Breast epithelium (tissue), 4 donors: ENCODE measurements at places on chromosomes 4 and X.

DNA sequence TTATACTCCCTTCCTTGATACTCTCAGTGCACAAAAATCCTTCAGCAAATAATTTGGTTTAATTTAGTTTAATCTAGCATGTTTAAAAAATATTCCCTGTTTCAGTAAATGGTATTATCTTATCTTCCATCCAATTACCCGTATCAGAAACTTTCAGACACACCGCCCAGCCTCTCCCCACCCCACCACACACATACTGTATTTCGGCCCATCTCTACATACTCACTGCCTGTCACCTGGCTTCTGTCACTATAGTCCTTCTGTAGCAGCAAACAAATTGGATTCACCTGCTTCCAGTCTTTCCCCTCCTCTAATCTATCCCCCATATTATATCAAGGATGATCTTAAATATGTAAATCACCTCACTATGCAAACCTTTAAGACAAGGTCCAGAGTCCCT is 24.8 kb upstream of the GAB1 start:
- no peaks in the 10 kb centered on the region for H3K36me3 ChIP-seq
- no peaks in the 10 kb centered on the region for H3K4me1 ChIP-seq
- H3K27me3 ChIP-seq: no peaks in the 10 kb centered on the region
- no peak overlapping the region for H3K27ac ChIP-seq
- no peak for DNase-seq

GRCh38 chr4:151803246-151803645 is 42.4 kb upstream of the GATB start:
- H3K27ac ChIP-seq: no peak overlapping the region
- no peaks in the 10 kb centered on the region for H3K27me3 ChIP-seq
- no peak overlapping the region for H3K4me3 ChIP-seq
- H3K4me1 ChIP-seq: no peaks in the 10 kb centered on the region
- DNase-seq: no peak

- H3K27ac ChIP-seq: no peak overlapping the region
- H3K27me3 ChIP-seq: no peaks in the 10 kb centered on the region
- H3K36me3 ChIP-seq: no peaks in the 10 kb centered on the region
- no peaks in the 10 kb centered on the region for H3K4me1 ChIP-seq
- no peak overlapping the region for H3K4me3 ChIP-seq
These were observed 2.9 kb upstream of the CYBB start for GRCh38 chrX:37776987-37777325.

DNA sequence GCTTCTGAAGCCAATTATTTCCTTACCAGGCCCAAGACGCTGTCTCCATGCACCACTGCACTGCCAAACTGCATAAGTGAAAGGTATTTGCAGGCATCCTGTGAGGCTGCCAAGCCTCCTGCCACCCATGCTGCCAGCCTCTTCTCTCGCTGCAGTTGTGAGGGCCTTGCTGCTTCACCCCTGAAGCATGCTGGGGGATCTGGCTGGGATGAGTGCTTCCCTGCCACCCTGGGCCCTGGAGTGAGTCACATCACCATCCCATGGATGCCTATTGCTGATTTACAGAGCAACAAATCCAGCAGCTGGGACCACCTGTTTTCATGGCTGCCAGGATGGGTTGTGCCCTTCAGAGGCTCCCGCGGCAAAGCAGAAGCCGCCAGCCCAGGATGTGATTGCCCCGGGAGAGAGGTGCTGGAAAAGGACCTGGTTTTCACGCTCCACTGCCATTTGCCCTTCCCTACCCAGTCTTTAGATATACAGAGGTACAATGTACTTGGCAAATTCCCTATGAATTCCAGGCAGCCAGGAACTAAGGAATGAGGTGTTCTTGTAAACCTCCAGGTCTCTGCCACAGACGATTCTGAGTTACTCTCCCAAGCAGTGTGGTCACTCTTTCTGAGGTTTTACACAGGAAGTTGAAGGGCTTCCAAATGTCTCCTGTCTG is 41.5 kb upstream of the PTCHD1 start:
- no peak for DNase-seq
- H3K27ac ChIP-seq: no peak overlapping the region
- no peaks in the 10 kb centered on the region for H3K4me1 ChIP-seq
- H3K4me3 ChIP-seq: no peak overlapping the region
- peaks cover 18% of the 10 kb centered on the region for H3K27me3 ChIP-seq

DNA sequence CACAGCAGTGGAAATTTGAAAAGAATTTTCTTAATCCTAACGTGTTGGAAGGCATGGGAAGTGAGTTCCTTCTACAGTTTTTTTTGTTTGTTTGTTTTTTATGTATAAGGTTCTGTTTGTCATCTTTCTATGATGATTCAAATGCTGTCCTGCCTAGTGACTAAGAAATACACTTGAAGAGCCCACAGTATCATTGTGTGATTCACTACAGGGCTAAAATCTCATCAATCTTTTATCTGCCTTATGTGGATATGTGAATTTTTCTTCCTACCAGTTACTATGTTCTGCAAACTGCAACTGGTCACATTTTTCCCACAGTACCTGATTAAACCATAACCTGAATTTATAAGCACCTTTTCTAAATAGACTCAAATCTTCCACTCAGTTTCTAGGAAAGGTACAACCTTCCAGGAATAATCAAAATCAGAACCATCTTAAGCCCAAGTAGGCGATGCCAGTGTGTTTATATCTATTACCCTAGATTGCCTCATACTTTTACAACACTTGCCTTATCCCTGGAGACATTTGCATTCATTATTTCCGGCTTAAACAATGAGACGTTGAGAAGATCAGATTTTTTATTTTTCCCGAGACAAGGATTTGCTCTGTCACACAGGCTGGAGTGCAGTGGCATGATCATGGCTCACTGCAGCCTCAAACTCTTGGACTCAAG is 214.6 kb upstream of the GALNT7 start:
- H3K27me3 ChIP-seq: peaks cover 4% of the 10 kb centered on the region
- no peaks in the 10 kb centered on the region for H3K36me3 ChIP-seq
- no peak for DNase-seq
- no peak overlapping the region for H3K4me3 ChIP-seq
- no peaks in the 10 kb centered on the region for H3K4me1 ChIP-seq

DNA sequence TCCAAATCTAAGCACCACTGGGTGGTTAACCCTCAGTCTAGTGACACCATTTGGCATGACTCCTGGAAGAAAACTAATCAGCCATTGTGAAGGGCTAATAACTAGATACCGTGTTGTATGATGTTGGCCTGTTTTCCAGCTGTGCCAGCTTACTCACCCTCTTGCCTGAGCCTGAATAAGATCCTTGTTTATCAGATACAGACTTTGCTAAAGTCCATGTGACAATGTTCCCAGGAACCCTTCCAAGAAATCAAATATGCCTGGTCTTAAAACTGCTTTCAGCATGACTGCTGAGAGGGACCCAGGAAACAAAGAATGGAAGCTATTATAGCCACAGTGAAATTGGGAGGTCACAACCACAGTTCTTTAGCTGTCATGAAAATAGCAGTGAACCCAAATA is 640.8 kb upstream of the INTU start:
- no peaks in the 10 kb centered on the region for H3K36me3 ChIP-seq
- H3K27ac ChIP-seq: no peak overlapping the region
- H3K27me3 ChIP-seq: no peaks in the 10 kb centered on the region
- DNase-seq: no peak
- H3K4me3 ChIP-seq: no peak overlapping the region

- peaks cover 7% of the 10 kb centered on the region for H3K27me3 ChIP-seq
- no peak for DNase-seq
- H3K36me3 ChIP-seq: no peaks in the 10 kb centered on the region
- H3K4me3 ChIP-seq: no peak overlapping the region
- no peaks in the 10 kb centered on the region for H3K4me1 ChIP-seq
- no peak overlapping the region for H3K27ac ChIP-seq
These were observed 20.9 kb downstream of the APOOL start for GRCh38 chrX:85024562-85024961.

GRCh38 chrX:153411255-153411987 is at the start of gene ZFP92:
Gene ZFP92 (plus strand): TSS chrX:153411472. CDS start chrX:153418323, 6,851 bp downstream.
- H3K27me3 ChIP-seq: no peaks in the 10 kb centered on the region
- peak within 1 kb of the TSS; percentile 50 for H3K4me3 ChIP-seq
- no peaks in the 10 kb centered on the region for H3K36me3 ChIP-seq
- no peak within 1 kb of the TSS for H3K27ac ChIP-seq

DNA sequence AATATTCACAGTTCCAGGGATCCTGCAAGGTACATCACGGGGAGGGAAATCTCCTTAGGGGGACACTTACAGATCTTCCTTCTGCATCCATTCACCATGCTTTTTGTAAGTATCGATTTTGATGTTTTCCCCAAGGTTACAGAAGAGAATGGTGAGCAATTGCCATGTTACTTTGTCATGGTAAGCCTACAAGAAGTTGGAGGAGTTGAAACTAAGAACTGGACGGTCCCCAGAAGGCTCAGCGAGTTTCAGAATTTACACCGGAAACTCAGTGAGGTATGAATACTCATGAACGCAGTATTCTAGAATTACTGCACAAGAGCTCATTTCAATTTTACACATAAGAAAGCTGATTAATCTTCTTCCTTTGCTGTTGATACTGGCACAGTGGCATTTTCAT is 53.9 kb downstream of the LRP2BP start:
- no peak for DNase-seq
- H3K27me3 ChIP-seq: no peaks in the 10 kb centered on the region
- H3K4me1 ChIP-seq: no peaks in the 10 kb centered on the region
- no peaks in the 10 kb centered on the region for H3K36me3 ChIP-seq
- H3K27ac ChIP-seq: no peak overlapping the region

- peaks cover 14% of the 10 kb centered on the region for H3K27me3 ChIP-seq
- no peaks in the 10 kb centered on the region for H3K36me3 ChIP-seq
- DNase-seq: no peak
- no peaks in the 10 kb centered on the region for H3K4me1 ChIP-seq
- no peak overlapping the region for H3K4me3 ChIP-seq
These were observed 18.2 kb downstream of the PRDM8 start for GRCh38 chr4:80215449-80216052.

- DNase-seq: no peak
- no peaks in the 10 kb centered on the region for H3K4me1 ChIP-seq
- no peaks in the 10 kb centered on the region for H3K36me3 ChIP-seq
- no peak overlapping the region for H3K4me3 ChIP-seq
- no peaks in the 10 kb centered on the region for H3K27me3 ChIP-seq
- H3K27ac ChIP-seq: no peak overlapping the region
These were observed 124.1 kb upstream of the LIMCH1 start for GRCh38 chr4:41413670-41414411.

DNA sequence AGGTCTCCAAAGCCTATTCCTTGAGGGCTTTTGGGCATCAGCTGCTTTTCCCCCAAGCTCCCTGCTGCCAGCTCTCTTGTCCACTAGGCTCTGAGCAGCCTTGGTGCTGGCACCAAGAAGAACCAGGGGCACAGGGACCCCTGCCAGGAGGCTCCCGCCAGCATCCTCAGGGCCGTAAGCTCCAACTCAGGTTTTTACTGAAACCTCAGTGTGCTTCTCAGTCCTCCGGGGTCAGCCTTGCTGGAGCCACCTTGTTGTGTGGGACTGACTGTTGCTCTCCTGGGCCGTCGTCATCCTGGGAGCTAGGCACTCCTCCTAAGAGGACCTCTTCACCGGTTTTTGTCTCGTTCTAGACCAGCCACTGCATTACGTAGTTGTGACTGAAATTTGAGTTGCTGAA is 38.9 kb downstream of the NOP14 start:
- no peaks in the 10 kb centered on the region for H3K27me3 ChIP-seq
- H3K4me3 ChIP-seq: no peak overlapping the region
- H3K36me3 ChIP-seq: peaks cover 5% of the 10 kb centered on the region
- peak overlapping the region; percentile 23 for H3K27ac ChIP-seq
- no peak for DNase-seq

- no peak for DNase-seq
- H3K27ac ChIP-seq: no peak overlapping the region
- H3K4me3 ChIP-seq: no peak overlapping the region
- H3K4me1 ChIP-seq: no peaks in the 10 kb centered on the region
These were observed 10.9 kb upstream of the TBC1D14 start for GRCh38 chr4:6898763-6899162.

GRCh38 chrX:8848911-8849310 is 47.7 kb upstream of the FAM9A start:
- H3K4me3 ChIP-seq: no peak overlapping the region
- H3K36me3 ChIP-seq: no peaks in the 10 kb centered on the region
- no peak for DNase-seq
- no peak overlapping the region for H3K27ac ChIP-seq
- H3K4me1 ChIP-seq: no peaks in the 10 kb centered on the region

DNA sequence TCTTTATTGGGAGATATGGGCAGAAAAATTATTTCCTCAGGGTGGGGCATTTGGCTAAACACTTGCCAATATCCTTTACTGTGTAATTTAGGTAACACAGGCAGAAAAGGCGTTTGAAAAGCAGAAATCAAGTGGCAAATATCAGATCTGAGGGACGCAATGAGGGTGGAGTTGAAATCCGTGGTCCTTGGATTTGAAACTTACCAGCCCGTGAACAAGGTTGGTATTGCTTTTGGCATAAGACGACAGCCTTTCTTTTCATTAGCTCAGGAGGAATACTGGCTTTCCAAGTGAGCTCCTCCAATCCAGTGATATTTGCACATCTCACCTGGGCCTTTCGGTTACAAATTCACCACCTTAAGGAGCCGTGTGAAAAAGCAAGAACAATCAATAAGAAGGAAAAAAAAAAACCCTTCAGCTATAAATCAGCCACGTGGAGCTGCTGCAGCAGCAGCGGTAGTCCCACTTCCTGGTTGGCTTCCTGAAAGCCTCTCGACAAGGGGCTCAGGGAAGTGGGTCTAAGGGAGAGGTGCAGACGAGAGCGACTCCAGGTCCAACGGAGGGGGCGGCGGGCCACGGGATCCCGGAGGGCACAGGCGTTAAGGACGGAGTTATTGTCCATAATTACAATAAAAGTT is 734 bp upstream of the GALNT7 start:
- no peaks in the 10 kb centered on the region for H3K27me3 ChIP-seq
- no peaks in the 10 kb centered on the region for H3K36me3 ChIP-seq

GRCh38 chrX:145817331-145818185 is at the start of gene SLITRK2:
Gene SLITRK2 (plus strand): TSS chrX:145817829. CDS start chrX:145822426, 4,597 bp downstream.
- H3K4me1 ChIP-seq: no peaks in the 10 kb centered on the region
- no peaks in the 10 kb centered on the region for H3K27me3 ChIP-seq
- H3K4me3 ChIP-seq: peak within 1 kb of the TSS; percentile 38
- DNase-seq: no peak

- H3K4me1 ChIP-seq: no peaks in the 10 kb centered on the region
- no peaks in the 10 kb centered on the region for H3K36me3 ChIP-seq
- no peak overlapping the region for H3K27ac ChIP-seq
- DNase-seq: no peak
These were observed 345.3 kb upstream of the LCORL start for GRCh38 chr4:18366892-18367291.

GRCh38 chr4:98996765-98997068 is 1.2 kb downstream of the METAP1 start:
- no peaks in the 10 kb centered on the region for H3K4me1 ChIP-seq
- no peak overlapping the region for H3K27ac ChIP-seq
- H3K4me3 ChIP-seq: peak overlapping the region; percentile 90
- no peaks in the 10 kb centered on the region for H3K27me3 ChIP-seq

DNA sequence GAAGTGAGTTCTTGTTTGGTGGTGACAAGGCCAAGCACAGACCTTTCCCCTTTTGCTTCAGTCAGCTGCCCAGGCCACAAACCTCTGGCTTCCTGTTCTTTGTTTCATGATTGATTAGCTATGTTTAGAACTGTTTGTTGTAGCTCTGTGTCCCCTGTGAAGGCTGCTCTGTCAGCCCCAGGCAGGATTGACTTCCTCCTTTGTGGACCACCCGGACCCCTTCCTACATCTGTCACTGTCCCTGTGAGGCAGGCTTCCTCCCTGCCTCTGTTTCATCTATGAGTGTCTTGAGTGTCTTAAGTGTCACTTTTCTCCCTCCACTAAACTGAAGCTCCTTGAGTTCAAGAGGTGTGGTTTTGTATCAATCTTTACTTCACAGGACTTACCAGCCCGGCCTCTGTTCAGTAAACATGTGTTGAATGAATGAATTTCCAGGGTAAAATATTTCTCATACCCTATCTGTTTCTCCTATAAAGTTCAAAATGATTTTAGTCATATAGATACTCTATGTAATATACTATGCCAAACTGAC is 83.5 kb downstream of the ZNF674 start:
- DNase-seq: no peak
- H3K4me1 ChIP-seq: no peaks in the 10 kb centered on the region
- no peak overlapping the region for H3K27ac ChIP-seq
